ENCODE measurements at places on chromosomes 6 and 20. TPM values are rescaled to one million over a fixed set of nuclear protein-coding genes. Genes with fewer than 3 reads are reported as not detected.
A peak's percentile ranks its signal among the peaks of the same experiment; 100 is the strongest.

DNA sequence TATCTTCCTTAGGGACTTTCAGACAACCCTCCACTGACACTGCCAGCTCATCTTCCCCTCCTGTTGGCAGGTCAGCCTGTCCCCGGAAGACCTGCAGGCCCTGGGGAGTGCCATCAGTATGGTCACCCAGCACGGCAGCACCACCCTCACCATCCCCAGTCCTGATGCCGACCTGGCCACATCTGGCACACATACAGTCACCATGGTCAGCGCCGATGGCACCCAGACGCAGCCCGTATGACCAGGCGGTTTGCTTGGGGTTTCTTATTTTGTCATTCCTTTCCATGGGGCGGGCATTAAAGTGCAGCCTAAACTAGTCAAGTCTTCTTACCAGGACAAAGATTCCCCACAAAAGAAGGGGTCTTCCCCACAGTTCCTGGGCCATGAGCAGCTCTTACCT is 3.9 kb upstream of the DEF6 start:
- no peak for DNase-seq

DNA sequence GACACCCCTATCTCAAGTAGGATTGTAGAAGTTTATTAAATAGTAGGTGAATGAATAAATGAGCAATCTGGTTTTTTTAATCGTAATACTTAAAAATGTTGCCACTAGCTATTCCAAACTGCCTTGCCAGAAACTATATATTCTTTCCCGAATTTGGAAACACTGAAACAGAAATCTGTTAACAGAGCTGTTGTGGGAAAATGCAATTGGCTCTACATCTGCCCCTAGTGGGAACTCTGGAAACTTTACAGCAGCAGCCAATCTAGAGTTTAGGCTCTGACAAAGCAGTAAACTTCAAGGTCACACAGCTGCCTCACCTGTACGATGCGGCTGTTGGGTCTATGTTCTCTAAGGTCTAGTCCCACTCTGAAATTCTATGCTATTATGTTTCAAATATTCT is 41.7 kb downstream of the SYNE1 start:
- peak; percentile 5 for DNase-seq

GRCh38 chr6:33073431-33073871 is at the start of gene HLA-DPA1:
TSS of gene HLA-DPA1 (minus strand) at chr6:33073649.
- DNase-seq = no peak

GRCh38 chr6:82145926-82146452 is 101.6 kb downstream of the IBTK start:
- no peak for DNase-seq

- no peak for DNase-seq
Measured at GRCh38 chr6:69693762-69694161, 103.0 kb downstream of the LMBRD1 start.

DNA sequence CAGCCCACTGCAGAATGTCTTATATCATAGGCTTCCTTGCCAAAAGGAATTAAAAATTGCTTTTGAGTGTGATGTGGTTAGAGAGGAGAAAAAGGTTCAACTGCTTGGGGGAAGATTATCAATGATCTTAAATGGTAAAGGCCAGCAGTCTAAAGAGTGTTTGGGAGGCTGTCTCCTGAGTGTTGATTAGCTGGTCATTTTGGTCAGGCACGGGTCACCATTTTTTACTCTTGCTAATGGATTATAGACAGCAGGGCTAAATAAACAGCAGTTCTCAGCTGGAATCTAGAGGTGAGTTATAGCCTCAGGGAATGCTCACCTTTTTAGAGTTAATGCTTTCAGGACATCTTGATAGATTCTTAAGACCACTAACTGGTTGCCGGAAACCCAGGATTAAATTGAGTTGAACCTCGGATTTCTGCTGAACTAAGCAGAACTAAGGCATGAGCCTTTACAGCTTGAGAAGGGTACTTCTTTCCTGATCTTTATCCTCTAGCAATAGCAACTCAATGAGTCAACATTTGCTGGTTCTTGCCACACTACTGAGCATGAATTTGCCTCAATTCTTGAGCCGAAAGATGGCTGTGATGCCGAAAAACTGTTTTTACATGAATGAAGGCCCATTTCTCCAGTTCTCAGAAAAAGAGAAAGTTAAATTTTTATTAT is 120.4 kb downstream of the LRRC1 start:
- no peak for DNase-seq

GRCh38 chr6:36713846-36714245 is 16.2 kb downstream of the RAB44 start:
- no peak for DNase-seq

- no peak for DNase-seq
Measured at GRCh38 chr20:7361321-7361720, 578.9 kb downstream of the HAO1 start.

- no peak for DNase-seq
Measured at GRCh38 chr20:916125-916799, at the start of gene ANGPT4. TSS of gene ANGPT4 (minus strand) at chr20:916334. CDS start at chr20:916214, 120 bp downstream.

- no peak for DNase-seq
Measured at GRCh38 chr20:36861625-36861874, 14.4 kb upstream of the TLDC2 start.

DNA sequence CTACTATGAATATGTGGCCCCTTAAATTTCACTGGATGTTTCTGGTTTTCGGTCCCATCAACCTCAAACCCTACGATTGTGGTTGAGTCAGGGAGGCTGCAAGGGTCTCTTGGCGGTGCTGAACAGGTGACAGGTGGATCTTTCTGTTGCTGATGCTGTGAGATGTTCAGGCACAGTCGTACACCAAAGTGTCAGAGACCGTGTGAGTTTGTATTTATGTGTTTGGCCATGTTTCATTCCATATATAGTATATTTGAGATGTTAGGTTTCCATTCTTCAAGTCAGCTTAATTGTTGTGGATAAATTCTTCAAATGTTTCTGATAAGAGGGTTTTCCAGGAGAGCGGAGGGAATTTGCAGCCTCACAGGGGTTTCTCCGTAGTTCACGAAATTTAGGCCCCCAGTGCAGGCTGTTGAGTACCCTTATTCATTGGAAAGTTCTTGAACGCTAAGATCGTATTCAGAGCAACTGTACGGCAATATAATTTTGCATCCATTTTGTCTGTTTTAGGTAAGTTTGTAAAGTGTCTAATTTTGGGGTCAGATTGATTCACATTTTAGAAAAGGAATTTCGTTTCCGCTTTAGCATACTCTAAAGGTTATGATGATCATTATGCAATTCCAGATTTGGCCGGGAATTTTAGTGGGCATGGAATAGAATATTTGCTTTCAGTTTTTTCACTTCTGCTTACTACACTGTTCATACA is 1.2 kb downstream of the TAB2 start:
- no peak for DNase-seq

DNA sequence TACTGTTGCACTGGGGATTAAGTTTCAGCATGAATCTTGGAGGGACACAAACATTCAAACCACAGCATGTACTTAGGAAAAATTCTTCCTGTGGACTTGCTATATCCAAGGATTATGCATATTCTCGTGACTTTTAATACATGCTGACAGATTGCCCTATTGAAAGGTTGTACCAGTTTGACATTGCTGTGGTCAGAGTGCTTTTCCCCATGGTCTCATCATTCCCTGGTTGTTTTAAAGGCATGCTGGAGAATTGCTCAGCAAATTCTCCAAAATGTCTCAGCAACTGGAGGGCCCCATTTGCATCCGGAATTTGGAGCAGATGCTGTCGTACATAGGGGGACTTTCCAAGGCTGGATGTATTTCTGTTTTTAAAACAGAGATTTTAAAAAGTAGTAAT is 7.4 kb downstream of the HECA start:
- no peak for DNase-seq

DNA sequence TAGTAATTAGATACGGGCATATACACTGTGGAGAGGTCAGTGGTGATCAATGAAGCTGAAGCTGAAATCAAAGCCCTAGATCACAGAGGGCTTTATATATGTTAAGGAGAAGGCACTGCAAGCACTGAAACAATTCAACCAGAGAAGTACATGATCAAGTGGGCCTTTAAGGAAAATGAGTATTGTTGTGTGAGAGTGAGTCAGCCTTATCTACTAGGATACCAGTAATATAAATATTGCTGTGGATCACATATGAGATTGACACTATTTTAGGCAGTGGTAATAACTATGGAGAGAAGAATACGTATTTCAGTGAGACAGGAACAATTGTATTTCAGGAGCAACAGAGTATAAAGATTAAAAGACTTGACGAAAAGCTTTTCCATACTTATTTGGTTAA is 1172.2 kb upstream of the GJE1 start:
- peak; percentile 82 for DNase-seq

DNA sequence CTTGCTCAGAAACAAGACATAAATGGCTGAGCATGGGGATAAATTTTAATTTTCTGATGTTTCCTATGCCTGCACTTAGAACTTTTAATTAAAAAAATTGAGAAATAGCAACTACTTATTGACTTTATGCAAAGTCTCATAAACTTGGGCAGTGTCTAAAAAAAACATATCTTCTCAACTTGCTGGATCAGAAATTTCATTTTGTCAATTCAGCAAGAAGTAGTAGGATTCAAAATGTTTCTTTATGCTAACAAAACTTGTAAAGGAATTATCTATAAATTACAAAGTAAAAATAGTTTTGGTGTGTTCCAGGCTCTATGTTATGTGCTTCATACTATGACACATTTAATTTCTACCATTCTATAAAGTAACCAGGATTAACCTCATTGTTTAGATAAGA is 562.2 kb upstream of the IMPG1 start:
- DNase-seq = no peak

- DNase-seq = no peak
Measured at GRCh38 chr6:116165596-116165995, 39.7 kb upstream of the COL10A1 start.

DNA sequence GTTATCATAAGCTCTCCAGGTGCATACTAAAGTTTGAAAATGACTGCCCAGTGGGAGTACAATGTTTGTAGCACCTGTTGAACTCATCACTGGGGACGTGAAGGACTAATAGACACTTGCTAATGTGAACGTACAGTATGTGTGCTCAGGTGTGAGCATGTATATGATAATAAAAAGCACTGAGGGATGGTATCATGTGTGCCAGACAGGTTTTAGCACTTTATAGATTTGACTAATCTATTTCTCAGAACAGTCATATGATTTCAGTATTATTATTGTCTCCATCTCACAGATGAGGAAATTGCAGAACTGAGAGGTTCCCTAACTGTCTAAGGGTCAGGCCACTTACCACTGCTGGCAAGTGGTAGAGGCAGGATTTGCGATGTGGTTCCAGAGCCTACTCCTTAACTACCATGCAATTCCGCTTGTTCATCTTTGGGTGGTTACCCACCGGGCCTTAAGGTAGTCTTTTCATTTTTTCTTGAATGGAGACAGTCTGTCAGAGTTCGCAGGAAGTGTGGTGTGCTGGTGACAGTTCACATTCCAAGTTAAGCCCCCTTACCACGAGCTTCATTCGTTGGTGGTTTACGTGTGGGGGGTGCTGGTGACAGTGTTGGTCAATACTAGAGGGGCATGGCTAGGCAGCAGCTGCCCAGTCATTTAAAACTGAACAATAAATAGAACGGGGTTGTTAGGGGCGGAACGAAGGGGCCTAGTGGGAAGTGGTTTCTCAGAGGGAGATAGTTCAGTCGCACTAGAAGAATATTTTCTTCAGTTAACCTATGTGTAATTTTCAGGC is 46.8 kb downstream of the RREB1 start:
- DNase-seq = no peak

DNA sequence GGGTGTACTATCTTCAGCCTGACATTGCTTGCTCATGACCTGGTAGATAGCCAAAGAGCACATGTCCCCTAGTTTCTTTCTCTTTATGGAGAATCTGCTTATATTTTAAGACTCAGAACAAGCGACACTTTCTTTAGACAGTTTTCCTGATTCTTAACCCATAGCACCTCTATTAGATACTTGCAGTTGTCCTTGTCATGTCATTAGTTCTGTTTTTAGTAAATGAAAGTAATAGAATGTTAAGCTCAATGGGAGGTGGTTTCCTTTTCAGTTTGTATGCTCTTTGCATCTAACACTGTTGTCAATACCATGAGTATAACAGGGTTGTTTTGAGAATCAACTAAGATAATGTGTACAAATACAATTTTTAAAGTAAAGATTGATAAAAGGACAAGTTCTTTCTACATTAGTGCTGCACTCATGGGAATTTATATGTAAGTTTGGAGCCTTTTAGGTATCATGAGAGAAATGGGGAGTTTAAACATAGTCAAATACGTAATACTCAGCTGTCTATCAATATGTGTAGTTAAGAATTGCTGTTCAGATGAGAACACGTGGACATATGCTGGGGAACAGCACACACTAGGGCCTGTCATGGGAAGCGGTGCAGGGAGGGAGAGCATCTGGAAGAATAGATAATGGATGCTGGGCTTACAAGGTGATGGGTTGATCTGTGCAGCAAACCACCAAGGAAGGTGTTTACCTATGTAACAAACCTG is 124.3 kb downstream of the GRM1 start:
- DNase-seq = no peak

DNA sequence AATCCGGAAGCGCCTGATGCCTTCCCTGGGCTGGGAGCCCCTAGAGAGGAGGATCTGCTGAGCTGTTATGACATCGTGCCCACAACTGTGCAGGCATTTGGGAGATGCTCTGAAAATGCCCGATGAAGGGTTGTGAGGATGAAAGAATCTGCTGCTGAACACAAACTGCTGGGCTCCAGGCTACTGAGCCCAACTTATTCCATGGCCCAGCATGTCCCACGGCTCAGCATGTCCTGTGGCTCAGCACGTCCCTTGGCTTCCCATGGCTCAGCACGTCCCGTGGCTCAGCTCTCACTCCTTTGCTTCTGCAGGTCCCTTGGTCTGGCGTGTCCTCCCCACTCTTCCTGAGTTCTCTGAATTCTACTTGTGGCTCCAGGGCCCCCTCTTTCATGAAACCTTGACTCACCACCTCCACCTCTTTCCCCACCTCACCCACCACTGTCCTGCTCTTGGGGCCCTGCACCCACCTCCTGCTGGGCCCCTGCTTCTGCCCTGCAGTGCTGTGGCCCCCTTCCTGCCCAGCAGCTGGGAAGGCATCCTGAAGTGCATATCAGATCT is 80.4 kb downstream of the PHACTR3 start:
- no peak for DNase-seq

DNA sequence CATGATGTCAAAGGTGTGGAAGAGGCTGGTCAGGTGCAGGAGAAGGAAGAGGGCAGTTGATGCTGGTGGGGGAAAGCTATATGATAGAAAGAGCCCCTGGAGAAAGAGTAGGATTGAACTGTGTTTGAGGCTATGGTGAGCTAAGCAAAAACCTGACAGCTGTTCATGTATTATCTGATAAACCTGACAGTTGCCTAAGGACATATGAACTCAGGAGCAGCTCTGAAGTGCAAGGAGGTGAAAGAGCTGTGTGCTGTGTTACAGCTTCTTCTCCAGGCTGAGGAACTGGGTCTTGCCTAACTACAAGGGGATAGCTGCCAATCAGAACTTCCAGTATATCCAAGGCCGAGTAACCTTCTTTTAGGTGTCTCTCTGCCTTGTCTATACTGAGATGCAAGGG is 81.8 kb downstream of the LCA5 start:
- no peak for DNase-seq

- DNase-seq = peak; percentile 71
Measured at GRCh38 chr20:49344975-49345374, 67.1 kb upstream of the ZNFX1 start.

Gene ASIP
- not detected for total RNA-seq

Gene SLCO4A1
- total RNA-seq = 0.90 TPM

Gene WFDC12
- total RNA-seq = not detected

Gene SRSF12
- under 0.01 TPM for total RNA-seq

Gene GPR6
- not detected for total RNA-seq

Gene HSPA1L
- total RNA-seq = 1.4 TPM

Gene CST1
- not detected for total RNA-seq

Gene CFAP206
- total RNA-seq = 0.13 TPM

Gene TBC1D32
- total RNA-seq = 2.3 TPM

Gene SPEF1
- under 0.01 TPM for total RNA-seq

Gene GTF2H4
- 10.4 TPM for total RNA-seq
